ENCODE measurements at places on chromosomes 4 and X. TPM values are rescaled to one million over a fixed set of nuclear protein-coding genes. Genes with fewer than 3 reads are reported as not detected.

GRCh38 chr4:119286377-119287002, 35.4 kb downstream of the FABP2 start:
- no peak for ATAC-seq

DNA sequence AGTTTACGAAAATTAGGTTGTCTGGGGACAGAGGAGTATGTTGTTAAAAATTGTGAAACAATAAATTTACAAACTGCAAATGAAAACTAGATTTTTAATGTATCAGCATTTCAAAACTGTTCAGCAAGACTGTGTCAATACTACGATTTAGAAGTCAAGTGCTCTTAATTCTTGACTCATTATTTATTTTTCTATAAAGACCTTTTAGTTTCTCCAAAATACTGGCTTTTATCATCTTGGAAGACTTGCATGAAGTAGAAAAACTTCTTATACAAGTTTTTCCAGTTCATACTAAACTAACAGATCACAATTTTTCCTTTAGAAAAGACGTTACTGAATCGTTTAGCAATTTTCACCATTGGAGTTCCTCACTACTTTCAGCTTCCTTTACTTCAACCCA, 231.4 kb downstream of the PPP3CA start:
- no peak for ATAC-seq

Gene PASD1
- not detected for total RNA-seq

Gene PRRG3
- total RNA-seq: 0.67 TPM

DNA sequence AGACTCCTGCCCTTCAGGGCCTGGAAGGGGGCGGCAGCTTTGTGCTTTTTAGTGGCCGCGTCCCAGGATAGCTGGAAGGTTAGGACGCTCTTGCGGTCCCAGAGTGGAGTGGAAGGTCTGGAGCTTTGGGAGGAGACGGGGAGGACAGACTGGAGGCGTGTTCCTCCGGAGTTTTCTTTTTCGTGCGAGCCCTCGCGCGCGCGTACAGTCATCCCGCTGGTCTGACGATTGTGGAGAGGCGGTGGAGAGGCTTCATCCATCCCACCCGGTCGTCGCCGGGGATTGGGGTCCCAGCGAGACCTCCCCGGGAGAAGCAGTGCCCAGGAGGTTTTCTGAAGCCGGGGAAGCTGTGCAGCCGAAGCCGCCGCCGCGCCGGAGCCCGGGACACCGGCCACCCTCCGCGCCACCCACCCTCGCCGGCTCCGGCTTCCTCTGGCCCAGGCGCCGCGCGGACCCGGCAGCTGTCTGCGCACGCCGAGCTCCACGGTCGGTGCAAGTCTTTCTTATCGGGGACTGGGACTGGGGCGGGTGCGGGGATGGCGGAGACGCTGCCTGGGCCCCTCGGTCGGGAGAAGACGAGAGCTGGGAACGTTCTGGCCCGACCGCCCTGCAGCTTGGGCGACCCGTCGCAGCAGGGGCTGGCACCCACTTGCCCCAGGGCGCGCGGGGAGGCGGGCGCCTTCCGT, at the start of gene EDNRA:
Gene EDNRA (plus strand): TSS at position 207 of the 686 bp plus-strand sequence. CDS start 4,585 bp downstream, outside the sequence.
- peak; percentile 34 for ATAC-seq

Gene C4orf54
- under 0.01 TPM for total RNA-seq

Gene REPS2
- 39.8 TPM for total RNA-seq

- ATAC-seq: no peak
Observed at GRCh38 chr4:154389148-154389547, 102.5 kb downstream of the DCHS2 start.

Gene MAGEB1
- total RNA-seq: not detected

DNA sequence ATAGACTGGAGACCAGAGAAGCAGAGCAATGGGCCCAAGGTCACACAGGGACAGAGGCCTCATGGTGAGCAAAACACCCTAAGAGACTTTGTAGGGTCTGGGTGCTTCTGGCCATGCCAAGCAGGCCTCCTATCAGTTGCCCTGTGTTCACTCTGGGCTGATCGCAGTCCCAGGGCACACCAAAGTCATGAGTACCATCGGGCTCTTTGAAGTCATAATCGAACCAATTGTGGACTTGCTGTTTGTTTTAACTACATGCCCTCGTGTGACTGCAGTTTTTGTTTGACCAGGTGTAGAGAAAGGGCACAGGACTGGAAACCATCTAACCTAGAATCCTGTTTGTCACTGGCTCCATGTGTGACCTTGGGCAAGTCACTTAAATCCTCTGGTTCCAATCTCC, 172.5 kb upstream of the CPEB2 start:
- ATAC-seq: no peak

Gene IL21
- total RNA-seq: not detected

GRCh38 chr4:69490271-69490670, 5.4 kb downstream of the UGT2B4 start:
- no peak for ATAC-seq

DNA sequence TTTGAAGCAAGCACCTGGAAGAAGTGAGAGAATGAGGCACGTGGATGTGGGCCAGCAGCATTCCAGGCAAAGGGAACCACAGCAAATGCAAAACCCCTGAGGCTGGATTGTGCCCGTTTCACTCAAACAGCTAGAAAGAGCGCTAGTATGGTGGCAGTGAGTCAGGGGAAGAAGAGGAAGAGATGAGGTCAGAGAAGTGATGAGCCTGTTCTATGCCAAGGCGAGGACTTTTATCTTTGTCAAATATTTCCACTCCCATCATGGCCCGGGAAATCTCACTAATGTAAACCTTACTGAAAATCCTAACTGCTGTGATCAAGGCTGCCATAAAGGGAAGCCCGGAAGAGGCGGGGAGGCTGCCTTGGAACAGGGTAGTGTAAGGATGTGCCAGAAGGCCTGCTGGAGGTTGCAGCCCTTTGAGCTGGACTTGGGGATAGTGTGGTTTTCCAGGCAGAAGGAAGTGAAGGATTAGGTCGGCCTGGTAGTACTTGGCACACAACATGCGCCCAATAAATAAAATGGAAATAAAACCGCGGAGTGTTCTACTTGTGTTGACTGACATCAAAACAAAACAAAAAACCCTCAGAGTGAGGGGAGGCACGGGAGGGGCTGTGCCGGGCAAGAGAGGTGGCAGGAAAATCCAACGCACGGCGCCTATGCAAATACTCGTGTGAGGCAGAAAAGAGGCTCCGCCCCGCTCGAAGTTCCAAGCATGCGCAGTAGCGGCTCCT, 1.2 kb upstream of the CDK16 start:
- peak; percentile 13 for ATAC-seq

GRCh38 chr4:95004912-95005311, 247.2 kb downstream of the BMPR1B start:
- no peak for ATAC-seq

GRCh38 chrX:70485466-70485865, 40.8 kb downstream of the DLG3 start:
- no peak for ATAC-seq

Gene AGA
- 29.1 TPM for total RNA-seq

Gene S100P
- total RNA-seq: 9.7 TPM

Gene EXOC1L
- total RNA-seq: not detected

GRCh38 chrX:136823175-136823574, 42.4 kb upstream of the ARHGEF6 start:
- ATAC-seq: no peak

DNA sequence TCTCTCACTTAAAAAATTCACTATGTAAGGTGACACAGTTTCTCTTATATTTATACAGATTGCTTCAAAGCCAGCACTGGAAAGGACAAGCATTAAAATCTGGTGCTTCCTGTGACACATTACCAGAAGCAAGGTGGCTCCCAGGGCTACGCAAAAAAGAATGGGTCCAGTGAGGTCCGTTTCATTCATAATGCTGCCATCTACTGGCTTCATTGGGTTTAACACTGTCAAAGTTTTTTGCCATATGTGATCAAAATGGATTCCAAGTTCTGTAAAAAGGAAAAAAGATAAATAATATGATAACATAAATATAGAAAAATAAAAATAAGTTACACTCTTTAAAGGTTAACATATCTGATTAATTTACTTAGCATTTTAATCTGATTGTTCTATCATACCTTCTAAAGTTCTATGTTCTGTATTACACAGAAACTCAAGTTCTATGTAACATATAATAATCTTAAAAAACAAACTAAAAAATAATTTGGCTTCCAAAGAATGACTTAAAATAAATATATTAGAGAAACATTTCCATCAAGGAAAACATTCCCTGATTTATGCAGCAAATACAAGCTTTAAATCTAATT, 22.1 kb downstream of the YIPF7 start:
- ATAC-seq: peak; percentile 50

Gene HSFX1
- 1.8 TPM for total RNA-seq

DNA sequence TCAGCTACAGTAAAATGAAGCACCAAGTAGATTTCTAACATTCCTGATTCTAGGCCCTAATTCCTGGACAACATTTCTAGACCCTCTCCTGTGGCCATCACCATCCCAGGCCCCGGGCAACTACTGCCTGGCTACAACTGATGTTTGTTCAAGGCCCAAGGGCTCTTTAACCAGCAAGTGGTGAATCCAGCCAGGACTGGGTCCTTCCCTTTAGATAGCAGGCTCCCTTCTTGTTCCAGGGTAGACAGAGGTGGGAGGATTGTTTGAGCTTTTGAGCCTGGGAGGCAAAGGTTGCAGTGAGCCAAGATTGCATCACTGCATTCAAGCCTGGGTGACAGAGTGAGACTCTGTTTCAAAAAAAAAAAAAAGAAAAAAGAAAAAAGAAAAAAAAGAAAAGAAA, 12.7 kb upstream of the AADAT start:
- no peak for ATAC-seq

GRCh38 chr4:80521438-80521837, 185.9 kb downstream of the CFAP299 start:
- no peak for ATAC-seq

Gene IL1RAPL1
- total RNA-seq: 0.54 TPM

DNA sequence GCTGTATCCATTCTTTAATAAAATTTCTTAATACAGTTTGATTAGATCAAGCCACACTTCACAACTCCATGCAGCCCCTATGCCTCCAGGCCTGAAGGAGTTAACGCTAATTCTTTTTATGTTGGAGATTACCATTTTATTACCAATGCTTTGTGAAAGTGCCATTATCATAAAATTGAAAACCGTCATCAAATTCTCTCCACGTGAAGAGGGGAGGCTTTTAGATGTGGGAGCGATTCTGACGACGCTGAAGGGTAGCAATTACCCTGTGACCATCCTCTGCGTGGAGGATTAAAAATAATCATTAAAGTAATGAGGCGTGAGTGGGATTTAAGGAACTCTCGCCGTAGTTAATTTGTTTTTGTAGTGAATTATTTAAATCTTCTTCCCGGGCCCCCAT, 278.8 kb downstream of the CRLF2 start:
- no peak for ATAC-seq

DNA sequence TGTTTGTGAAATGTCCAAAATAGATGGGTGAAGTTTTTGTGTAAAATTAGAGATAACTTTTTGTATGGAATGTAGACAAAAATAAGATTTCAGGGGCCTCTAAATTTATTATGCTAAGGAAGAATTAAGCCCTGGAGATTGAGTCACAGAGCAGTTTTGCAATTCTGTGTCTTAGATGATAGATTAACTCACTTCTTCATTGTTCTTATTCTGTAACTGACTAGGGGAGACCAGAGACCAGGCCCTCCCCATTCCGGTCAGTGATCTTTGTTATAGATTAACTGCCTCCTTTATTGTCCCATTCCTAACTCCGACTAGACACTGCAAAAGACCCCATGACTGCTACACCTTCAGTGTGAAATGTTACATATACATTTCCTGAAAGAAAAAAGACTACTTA, 238.4 kb upstream of the TAPT1 start:
- ATAC-seq: no peak

Gene XPNPEP2
- total RNA-seq: 4.7 TPM

Gene CACNA1F
- total RNA-seq: not detected

GRCh38 chrX:43836435-43837184, 45.6 kb downstream of the MAOB start:
- ATAC-seq: no peak

GRCh38 chr4:181613200-181613599, 630.0 kb upstream of the TENM3 start:
- no peak for ATAC-seq

GRCh38 chr4:141501931-141502330, 134.5 kb upstream of the IL15 start:
- ATAC-seq: no peak

- ATAC-seq: no peak
Observed at GRCh38 chrX:154033848-154034247, 14.1 kb upstream of the IRAK1 start.

DNA sequence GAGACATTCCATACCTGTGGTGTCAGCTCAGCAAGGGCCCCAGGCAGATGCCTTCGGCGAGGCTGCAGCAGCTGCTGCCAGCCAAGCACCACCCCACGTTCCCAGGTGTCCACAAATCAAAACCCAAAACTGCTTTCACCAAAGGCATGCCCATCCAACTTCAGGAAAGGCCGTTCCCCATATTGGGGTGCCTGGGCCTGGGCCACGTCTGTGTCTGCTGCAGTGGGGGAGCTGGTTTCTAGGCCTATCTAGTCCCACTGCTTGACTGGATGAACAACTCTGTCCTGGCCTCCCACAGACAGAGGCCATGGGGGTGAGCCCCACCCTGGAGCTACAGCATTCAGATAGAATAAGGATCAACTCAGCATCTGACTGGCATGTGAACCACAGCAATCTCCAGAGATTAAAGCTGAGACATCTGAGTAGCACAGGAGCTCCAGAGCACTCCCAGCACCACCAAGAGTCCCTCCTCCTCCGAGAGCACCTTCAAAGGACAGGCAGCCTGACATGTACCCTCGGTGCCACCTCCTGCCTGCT, 37.0 kb downstream of the NAT8L start:
- no peak for ATAC-seq

DNA sequence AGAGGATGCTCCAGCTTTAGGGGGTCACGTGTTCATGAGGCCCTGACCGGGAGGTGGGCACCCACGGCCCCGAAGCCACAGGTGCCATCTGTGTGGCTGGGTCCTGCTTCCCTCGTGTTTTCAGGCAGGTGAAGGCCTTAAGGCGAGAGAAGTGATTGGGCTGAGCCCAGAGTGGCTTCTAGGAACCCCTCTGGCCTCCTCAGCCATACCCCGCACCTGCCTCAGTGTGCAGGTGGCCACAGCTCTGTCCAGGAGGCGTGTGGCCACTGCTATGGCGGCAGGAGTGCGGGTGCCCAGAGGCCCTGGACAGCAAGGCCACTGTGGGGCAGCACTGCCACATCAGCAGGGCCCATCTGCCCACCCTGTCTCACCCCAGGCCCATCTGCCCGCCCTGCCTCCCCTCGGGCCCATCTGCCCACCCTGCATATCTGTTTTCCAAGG, 25.0 kb downstream of the NKX1-1 start:
- no peak for ATAC-seq

DNA sequence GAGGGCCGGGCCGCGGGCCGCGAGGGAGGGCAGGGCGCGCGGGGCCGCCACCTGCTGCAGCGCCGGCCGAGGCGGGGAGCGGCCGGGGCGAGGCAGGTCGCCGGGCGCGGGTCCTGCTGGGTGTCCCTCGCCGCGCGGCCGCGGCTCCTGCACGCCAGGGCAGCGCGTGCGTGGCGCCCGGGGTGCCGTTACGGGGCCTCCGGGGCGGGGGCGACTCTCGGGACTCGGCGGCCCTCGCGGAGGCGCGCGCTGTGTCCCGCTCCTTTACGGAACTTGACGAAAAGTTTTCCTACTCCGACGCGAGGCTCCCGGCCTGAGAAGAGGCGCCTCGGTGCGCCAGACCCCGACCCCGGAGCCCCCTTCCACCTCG, 329 bp downstream of the TBC1D14 start:
- ATAC-seq: peak; percentile 42

GRCh38 chrX:152601848-152602616, 35.7 kb upstream of the GABRQ start:
- no peak for ATAC-seq

GRCh38 chrX:15194146-15194545, 75.7 kb downstream of the ASB9 start:
- ATAC-seq: no peak

All from gastroesophageal sphincter (tissue), 4 donors.